Activated CD4-positive, alpha-beta T cell treated with anti-CD3 and anti-CD28 coated beads for 1 hour (primary cell): ENCODE measurements at places on chromosomes 2 and 18.

GRCh38 chr2:134178138-134178877, 75.6 kb upstream of the MGAT5 start:
- DNase-seq: no peak

- no peak for DNase-seq
These were observed 7.1 kb downstream of the MYOM1 start for GRCh38 chr18:3212657-3213056.

- DNase-seq: no peak
These were observed 16.8 kb upstream of the ANKRD53 start for GRCh38 chr2:70961648-70961994.

DNA sequence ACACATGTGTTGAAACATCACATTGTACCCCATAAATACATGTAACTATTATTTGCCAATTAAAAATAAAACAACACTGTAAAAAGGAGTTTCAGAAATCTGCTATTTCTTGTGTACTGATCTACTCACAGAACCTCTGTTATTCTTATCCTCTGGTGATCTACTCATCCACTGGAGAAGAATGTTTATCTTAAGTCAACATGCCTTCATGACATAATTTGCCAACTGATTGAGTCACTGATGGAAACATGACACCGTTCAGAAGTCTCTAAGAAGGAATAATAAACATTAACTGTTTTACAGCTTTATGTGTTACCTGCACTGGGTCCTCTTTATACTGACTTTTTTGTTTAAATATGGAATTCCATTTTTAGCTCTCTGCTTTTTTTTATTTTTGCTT, 555.2 kb downstream of the DCDC2C start:
- no peak for DNase-seq

- DNase-seq: no peak
These were observed 37.0 kb upstream of the YPEL5 start for GRCh38 chr2:30109856-30110255.

DNA sequence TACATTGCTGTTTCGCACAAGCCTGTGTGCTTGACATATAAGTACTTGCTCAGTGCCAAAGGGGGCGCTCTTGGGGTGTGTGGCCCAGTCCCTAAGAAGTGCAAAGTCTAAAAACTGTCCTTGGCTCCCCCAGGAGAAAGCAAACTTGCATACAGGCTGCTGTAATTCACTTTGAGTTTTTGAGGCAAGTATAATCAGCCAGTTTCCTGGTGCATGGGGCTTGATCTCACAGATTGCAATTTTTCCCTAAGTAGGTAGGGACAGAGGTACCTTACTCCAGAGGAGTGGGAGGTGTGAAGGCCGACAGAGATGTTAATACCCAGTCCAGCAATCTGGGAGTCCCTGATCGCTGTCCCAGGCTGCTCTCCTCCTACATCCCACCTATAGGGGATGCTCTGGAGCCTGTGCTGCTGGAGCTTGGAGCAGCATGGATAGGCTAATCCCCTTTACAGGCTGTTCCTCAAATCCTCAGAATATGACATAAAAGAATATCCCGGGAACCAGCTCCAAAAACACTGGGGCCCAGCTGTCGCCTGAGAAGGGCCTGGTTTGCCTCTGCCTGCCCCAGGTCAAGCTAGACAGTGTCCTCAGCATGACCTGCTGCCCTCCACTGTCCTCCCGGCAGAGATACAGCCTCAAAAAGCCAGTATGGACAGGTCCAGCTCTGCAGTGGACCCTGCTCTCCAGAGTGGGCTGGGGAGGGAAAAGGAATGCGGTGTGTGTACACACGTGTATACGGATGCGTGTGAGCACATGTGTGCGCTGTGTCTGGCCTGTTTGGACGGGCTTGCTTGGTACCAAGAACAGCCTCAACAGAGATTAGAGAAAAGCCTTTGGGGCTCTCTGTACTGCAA, 136.5 kb upstream of the HAAO start:
- DNase-seq: no peak

DNA sequence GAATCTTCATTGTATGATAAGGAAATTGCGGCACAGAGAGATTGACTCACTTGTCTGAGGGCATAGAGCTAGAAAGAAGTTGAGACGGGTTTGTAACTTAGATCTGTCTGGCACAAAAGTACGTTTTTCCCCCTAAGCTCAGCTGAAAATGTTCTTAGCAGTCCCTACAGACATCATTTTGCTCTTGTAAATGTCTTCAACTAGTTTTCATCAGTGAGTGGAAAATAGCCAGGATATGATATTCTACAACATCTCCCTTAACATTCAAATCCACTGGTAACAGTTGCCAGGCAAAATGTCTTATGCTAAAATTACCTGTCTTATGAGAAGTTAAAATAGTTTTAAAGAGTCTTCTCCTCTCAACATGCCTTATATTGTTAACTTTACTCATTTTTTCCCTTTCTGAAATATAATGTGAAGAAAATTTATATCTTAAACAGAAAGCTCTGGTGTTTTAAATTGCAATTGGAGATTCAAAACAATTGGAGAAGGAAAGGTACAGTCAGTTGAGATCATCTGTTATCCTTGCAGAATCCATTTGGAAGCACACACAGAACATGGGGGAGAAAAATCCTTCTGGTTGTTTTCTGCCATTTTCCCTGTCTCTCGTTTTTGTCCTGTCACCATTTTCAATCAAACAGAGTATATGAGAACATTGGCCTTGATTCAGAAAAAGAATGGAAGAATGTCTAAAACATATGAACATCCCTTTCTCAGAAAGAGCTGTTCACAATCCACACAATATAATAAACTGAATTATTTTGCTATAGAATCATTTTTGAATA, 255.0 kb downstream of the TRIB2 start:
- no peak for DNase-seq

- DNase-seq: no peak
These were observed 105.0 kb upstream of the ITGA4 start for GRCh38 chr2:181352158-181352557.

GRCh38 chr2:227477291-227477690, 5.3 kb downstream of the AGFG1 start:
- DNase-seq: no peak

- no peak for DNase-seq
These were observed 19.2 kb upstream of the IL36G start for GRCh38 chr2:112958428-112959108.

DNA sequence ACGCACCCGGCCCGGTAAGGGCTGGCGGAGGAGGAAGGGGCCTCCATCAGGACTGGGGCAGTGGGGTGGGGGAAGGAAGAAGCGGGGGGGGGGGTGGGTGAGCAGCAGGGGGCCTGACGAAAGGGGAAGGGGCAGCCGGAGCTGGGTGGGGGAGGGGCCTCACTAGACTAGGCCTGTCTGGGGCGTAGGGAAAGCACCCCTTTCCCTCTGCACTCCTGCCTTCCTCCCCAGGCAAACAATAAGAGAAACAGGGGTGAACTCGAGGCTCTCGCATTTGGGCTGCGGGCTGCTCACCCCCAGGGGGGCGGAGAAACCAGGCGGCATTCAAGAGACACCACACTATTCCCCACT, 82.7 kb upstream of the POMC start:
- no peak for DNase-seq

GRCh38 chr2:129767346-129768035, 212.0 kb upstream of the RAB6C start:
- no peak for DNase-seq

GRCh38 chr18:40152859-40153258, 1802.2 kb upstream of the PIK3C3 start:
- DNase-seq: no peak

DNA sequence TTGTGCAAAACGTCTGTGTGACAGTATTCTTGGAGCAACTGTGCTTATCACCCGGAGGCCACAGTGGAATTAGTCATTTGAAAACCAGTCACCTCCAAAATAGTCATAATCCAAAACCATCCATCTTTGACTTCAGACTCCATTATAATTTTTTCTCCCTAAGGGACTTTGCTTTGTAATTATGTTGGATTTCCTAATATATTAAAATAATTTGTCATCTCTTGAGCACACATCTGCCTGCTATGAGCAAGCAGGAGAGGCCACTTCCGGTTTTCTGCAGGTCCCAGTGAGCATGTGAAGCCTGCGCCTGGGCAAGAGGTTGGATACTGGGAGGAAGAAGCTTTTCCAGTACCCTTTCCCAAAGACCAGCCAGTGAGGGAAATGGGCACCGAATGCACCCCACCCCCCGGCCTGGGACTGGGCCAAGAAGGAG, 57.7 kb downstream of the ODC1 start:
- DNase-seq: no peak

GRCh38 chr18:78713069-78713468, 266.5 kb upstream of the SALL3 start:
- DNase-seq: no peak

GRCh38 chr2:105864262-105864661, 119.5 kb downstream of the NCK2 start:
- DNase-seq: no peak

DNA sequence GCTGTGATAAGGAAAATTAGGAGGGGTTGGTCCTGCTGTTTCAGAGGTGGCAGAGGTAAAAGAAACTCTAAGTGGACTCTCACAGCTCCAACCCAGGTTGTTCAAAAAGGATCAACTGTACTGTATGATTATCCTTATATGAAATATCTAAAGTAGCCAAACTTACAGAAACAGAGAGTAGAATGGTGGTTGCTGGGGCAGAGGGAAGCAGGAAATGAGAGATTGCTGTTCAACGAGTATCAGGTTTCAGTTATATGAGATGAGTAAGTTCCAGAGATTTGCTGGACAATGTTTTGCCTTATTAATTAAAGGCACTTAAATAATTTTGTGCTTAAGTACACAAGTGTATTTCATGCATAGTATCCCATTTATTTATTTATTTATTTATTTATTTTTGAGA, 972.0 kb upstream of the LRRTM1 start:
- DNase-seq: no peak

DNA sequence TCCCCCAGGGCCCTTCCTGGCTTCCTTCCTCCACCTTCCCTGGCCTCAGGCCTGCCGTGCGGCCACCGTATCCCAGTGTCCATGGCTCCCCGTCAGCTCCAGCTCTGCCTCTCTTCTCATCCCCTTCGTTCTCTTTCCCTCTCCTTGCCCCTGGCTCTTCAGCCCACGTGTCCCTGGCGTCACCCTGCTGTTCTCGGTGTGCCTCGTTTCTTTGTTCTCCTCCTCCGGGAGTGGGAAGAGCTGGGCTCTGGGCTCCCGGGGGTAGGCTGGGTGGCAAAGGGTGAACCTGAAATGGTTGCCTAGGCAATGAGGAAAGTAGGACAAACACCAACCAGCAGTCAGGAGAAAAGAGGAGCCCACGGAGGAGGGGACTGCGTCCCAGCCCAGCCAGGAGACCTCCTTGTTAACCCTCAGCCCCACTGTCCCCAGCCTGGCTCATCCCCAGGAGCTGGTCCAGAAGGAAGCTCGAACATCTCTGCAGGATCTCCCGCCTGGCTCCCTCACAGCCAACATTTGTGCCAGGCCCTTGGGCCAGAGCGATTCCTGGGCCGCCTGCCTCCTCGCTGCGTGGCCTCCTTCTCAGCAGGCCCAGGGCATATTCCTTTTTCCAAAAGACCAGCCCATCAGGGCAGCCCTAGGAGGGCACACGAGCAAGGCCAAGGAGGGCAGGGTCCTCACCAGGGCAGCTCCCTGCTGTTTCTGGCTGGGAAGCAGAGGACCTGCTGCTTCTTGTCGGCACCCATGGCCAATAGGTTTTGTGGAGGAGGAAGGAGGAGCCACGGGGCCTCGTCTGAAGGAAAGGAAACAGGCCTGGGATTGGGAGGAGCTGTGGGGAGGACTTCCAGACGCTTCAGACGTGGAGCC, 30.9 kb upstream of the DNMT3A start:
- DNase-seq: no peak

DNA sequence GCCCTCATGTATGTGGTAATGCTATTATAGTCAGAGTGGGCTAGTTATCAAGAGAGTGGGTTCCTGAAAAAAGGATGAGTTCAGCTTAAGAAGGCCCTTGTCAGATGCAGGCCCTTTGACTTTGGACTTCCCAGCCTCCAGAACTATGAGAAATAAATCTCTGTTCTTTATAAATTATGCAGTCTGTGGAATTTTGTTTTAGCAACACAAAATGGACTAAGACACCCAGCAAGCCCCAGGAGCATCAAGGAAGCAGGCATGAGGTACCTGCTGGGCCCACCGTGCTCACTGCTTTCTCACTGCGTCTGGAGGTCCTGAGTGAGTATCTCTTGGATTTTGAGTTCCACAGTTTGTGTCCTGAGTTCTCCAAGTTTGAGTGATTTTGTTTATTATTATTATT, 35.9 kb upstream of the LIPG start:
- no peak for DNase-seq

GRCh38 chr2:170972296-170973224, 43.5 kb downstream of the GORASP2 start:
- no peak for DNase-seq

DNA sequence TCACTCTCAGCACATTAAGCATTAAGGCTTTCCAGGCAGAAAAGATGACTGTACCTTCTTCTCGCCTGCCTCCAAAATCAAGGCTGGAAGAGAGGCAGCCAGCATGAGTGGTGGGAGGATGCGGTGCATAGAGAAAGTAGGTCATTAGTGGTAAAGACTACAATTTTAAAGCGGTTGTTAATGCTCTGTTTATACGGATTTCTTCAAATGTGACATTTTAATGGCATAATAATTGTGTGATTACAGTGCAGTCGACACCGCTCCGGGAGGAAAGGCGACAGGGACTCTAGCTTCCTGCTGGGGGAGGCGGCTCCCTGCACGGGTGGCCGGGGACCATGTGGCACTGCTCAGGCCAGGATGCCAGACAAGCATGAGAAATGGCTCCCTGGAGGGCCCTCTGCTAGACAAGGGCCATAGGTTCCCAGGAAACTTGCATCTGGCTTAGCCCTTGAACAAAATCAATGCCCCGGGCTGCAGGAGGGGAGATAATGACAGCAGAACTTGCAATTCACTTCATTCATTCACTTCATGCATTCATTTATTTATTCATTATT, 129.6 kb downstream of the GALNT14 start:
- no peak for DNase-seq

- no peak for DNase-seq
These were observed 78.2 kb downstream of the HRH4 start for GRCh38 chr18:24538414-24539264.

DNA sequence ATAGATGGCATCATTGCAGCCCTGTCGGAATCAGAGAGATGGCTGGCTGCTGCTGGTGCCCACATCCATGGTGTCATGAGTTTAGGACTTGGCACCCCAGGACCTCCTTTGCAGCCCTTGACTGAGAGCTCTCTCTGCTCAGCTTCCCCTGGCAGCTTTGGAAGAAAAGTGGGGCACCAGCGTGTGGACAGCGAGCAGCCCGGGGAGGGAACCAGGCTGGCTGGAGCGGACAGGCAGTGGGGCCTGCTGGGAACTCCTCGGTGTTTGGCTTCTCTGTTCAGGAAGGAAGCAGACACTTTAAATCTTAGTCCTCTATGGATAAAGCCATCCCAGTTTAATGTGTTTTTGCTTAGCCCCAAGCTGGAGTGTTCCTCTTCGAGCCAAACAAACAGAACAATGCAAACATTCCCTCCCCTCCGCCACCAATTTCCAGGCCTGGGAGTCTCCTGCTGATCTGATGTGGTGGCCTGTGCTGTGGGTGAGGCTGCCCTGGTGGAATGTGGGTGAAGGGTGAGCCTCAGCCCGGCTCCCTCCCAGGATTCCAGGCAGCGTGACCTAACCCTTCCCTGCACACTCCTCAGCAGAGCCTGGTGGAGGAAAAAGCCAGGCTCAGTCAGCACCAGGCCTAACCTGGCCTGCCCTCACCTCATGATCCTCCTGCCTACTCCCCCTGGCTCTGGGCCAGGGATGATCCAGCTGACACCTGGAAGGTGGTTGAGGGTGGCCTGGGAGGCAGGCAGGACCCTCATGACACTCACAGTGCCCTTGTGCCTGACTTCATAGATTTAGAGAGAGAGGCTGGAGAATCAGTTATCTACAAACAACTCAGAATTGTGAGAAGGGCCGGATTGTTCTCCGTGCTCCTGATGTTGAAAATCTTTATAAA, 21.6 kb upstream of the ITGB6 start:
- no peak for DNase-seq

GRCh38 chr18:78160961-78161656, 818.5 kb upstream of the SALL3 start:
- no peak for DNase-seq
